ENCODE measurements at places on chromosomes 1 and 21. TPM values are rescaled to one million over a fixed set of nuclear protein-coding genes. Genes with fewer than 3 reads are reported as not detected.

- no peak for DNase-seq
Observed at GRCh38 chr1:209207126-209207700, 376.3 kb upstream of the CAMK1G start.

Gene TNFRSF1B
- 3.7 TPM for total RNA-seq

DNA sequence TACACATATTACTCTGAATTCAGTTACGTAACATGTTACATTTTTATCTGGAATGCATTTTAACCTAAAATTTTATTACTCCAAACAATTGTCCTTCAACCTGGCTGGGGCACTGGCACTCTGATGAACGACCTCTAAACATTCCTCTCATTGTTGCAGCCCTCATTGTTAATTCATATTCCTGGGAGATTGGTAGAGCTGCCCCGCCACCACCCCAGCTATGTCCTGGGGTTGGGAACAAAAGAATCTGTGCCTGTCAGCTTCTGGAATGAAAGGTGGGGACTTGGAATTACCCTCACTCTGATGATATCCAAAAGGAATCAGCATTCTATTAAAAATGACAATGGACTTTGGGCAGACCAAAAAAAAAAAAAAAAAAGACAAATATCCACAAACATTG lies 38.0 kb upstream of the DESI2 start:
- no peak for DNase-seq

- DNase-seq = no peak
Observed at GRCh38 chr1:94239796-94240195, 2.4 kb upstream of the ARHGAP29 start.

Gene CDK18
- total RNA-seq = 0.80 TPM

DNA sequence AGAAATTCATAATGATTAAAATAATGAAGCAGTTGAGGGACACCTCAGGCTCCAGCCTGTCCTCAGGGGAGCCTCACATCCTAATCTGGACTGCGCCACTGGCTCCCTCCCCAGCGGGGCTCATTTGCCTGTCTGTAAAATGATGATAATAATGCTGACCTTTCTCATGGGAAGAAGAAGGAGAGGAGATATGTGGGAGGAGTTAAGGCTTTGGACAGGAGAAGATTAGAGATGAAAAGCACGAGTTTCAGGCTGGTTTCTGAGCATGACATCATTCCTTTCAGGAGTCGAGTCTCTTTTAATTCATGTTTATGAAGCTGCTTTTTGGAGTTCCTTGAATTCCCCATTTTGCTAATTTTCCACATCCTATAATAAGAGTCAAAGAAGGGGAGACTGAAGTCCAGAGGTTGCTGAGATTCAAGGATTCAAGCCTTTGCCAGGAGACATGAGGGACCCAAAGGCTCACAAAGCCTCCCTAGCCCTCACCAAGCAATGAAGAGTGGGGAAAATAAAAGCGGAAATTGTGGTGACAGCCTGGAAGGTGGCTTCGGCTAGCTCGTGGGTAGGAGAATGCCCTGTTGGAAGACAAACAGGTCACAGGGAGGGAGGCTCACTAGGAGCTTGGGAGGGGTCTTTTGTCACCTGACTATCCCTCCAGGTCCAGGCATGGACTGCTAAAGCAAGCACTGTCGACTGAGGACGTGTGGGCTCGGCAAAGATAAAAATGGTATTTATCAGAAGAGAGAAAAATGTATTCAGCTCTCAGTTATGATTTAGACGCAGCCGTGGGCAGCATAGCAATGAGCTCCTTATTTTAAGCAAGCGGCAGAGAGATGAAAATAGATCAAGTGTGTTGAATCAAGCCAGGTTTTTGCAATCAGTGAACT lies 27.5 kb upstream of the STMN1 start:
- DNase-seq = no peak
